Mesothelial cell of epicardium (in vitro differentiated cells): ENCODE measurements at places on chromosomes 7 and 10.

DNA sequence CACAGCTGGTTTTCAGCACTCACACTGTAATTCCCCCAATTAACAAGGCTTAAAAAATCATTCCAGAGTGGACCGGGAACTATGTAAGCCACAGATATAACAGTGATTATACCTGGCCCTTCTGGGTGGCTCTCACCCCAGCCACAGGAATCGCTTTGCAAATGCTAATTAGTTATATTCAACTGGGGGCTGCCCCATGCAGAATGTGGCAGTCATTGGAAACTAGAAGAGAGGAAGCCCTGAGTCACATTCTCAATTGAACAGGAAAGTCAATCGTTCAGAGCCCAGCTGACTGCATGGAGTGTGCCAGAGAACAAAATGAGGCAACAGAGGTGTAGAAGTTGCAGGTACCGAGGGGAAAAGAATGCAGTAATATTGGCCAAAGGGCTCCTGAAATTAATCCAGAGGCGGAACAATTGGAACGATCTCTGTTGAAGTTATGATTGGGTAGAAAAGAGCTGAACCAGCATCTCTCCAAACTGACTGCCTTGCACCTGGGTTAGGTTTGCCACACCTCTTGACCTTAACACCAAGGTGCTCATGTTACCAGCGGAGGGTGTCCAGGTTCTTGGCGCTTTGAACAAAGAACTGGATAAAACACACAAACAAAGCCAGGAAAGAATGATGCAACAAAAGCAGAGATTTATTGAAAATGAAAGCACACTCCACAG, 909.7 kb upstream of the AUTS2 start:
- DNase-seq = no peak

- no peak for DNase-seq
Observed at GRCh38 chr10:132975831-132976682, 33.7 kb upstream of the CFAP46 start.

GRCh38 chr10:110944792-110945396, 25.5 kb downstream of the SHOC2 start:
- DNase-seq = no peak

GRCh38 chr7:25586513-25586912, 358.2 kb upstream of the NPVF start:
- DNase-seq = no peak

DNA sequence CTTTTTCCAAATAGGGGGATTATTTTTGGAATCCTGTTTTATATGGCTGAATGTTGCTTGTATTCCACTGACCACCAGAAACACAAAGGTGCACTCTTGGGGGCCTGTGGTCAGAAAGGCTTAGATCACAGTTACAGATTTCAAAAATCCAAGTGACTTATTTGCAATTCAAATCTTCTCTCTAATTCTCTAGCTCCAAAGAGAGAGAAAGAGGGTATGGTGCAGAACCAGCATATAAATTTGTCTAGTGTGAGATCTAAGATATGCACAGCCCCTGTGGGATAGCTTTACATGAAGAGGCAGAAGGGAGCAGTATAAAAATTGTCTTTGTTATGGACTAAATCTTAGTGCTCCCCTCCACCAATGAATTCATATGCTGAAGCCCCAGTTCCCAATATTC, 1121.7 kb upstream of the CELF2 start:
- no peak for DNase-seq

- no peak for DNase-seq
Observed at GRCh38 chr7:130901209-130901783, 167.3 kb upstream of the KLF14 start.
